ENCODE measurements at places on chromosomes 3 and 15.

GRCh38 chr3:72113564-72113963, 328.6 kb upstream of the PROK2 start:
- no peak for DNase-seq

- peak; percentile 36 for DNase-seq
Observed at GRCh38 chr15:42736793-42737528, at the start of gene CDAN1. Gene CDAN1, minus strand, starts transcription at chr15:42737128. Its CDS starts 26 bp downstream, at chr15:42737102.

GRCh38 chr3:39255503-39256325, 24.1 kb downstream of the CX3CR1 start:
- DNase-seq, result no peak

GRCh38 chr3:55174747-55175146, 246.9 kb upstream of the LRTM1 start:
- no peak for DNase-seq

DNA sequence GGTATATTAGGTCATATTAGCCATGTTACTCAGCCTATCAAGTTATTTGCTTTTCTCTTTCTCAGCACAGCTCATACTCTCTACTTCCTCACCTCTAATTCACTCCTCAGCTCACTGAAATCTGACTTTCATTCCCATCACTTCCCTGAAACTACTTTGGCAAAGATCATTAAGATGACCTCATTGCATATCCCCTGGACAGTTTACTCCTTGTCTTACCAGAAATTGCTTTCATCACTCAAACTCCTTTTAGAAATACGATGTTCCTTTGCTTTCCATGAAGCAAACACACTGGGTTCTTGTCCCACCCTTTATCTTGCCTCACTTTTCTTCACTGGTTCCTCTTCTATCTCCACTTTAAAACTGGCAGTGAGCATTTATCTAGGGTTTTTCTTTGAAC, 354.4 kb downstream of the TUSC7 start:
- peak; percentile 87 for DNase-seq

DNA sequence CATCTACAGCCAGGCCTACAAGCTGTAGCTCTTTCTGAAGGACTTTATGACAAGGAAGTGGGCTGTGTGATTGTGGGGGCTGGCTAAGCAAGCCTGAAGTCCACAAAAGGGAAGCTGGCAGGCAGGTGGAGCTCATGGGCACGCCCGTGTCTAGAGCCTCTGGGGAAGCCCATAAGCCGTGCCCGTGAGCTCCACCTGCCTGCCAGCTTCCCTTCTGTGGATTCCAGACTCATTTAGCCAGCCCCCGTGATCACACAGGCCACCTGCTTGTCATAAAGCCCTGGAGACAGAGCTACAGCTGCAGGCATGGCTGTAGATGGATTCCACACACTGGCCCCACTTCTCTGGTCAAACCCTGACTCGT, 15.2 kb downstream of the EFCC1 start:
- DNase-seq, result no peak

DNA sequence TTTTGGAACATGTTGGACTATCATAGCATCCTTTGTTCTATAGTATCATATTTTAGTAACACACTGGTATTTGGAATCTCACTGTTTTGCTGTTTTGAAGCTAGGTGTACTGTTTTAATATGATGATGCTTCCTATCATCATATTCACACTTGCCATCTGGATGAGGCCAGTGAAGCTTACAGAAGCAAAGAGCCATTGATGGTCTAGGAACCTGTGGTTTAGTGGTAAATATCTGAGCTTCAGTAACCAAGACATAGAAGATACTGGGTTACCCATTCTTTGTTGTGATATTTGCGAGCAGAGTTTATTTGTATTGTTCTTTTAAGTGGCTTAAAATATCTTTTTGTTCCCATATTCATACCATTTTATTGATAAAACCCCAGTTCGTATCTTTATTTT, 304.1 kb downstream of the SATB1 start:
- no peak for DNase-seq

DNA sequence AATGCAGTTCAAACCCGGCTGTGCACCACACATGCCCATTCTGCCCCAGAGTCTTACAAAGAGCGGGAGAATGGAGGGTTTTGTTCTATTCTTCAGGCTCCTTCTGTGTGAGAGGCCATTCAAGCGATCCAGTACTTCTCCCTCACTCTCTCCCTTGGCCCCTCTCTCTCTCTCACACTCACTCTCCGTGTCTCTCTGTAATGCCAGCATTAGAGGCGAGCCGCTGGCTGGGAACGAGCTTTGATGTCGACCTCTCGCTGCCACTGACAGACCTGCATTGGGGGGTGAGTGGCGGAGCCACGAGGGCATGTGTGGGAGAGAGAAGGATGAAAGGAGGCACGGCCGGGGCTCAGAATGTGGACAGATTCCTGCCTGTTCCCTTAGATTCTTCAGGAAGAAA, 231.7 kb upstream of the ARRDC4 start:
- DNase-seq, result no peak

GRCh38 chr3:128992926-128993460, 883 bp downstream of the CFAP92 start:
- DNase-seq, result no peak

DNA sequence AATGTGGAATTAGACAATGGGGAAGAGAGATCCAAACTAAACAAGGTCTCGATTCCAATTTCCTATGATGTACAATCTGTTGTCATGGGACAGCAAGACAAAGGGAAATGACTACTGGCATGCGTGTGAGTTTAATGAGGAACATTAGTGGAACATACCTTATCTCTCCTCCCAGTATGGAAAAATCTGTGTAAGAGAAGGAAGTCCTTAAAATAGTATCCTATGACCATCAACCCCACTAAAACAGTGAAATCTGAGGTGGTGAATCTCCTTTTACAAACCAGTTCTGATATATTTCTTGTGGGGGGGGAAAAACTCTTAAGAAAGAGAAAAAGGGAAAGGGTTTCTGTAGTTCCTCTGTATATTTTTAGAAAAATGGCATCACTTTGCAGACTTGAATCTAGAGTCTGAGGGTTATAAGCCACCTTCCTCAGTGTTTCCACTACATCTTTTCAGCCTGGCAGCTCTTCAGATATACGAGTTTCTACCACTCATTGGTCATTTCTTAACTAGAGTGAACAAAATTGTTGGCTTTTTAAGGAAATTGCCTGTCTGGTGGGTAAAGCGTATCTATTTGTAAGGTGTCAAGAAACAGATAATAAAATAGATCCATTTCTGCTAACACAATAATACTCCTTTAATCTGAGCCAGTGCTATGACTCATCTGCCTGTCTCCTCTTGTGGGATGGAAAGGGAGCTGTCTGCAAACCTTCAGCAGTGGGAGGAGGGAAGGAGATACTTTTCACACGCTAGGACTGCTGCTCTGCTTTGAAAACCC, 3.0 kb upstream of the TNFAIP8L3 start:
- no peak for DNase-seq

DNA sequence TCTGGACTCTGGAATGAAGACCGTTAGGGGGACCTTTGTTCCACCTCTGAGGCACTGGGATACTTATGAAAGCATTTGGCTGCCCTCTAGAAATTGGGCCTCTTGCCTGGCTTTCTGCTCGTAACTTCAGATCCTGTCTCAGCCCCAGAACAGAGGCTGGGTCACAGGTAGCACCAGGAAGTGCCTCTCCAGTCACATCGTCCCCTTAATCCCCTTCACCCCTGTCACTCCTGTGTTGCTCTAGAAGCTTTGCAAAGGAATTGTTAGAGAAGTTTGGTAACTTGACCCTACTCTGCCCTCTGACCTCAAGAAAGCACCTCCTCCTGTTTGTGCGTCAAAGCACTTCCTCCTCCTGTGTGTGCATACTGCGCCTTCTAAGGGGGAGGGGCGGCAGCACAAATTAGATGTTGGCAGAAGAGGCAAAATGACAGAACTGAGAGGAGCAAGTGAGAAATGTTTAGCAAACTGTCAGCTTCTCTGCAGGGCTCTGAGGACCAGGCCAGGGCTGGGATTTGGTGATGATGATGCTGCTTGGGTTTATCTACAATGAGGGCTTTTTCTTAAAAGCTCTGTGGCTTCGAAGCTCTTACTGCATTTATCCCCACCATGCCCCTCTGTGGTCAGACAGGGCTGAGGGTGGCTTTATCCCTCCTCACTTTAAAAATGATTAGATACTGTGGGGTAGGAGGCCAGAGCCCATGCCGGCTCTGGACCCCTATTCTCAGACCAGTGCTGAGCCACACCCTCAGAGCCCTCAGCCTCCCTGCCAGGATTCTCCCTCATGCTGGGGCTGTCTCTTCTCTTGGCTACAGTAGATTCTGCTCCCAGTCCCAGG, 76.2 kb downstream of the LARS2 start:
- no peak for DNase-seq

DNA sequence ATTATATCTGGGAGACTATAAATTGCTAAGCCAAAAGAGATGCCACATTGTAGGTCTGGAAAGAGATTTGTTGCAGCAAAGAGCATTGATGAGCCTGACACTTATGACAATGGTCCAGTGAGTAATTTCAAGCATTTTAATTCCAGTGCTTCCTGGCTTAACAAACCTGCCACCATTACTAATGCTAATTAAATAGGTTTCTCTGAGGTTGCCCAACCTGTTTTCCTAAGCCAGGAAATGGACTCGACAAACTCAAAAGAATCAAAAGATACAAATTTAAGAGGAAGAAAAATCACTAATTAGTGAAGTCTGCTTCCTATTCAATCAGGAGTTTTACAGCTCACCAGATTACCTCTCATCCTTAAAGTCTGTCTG, 36.7 kb upstream of the CTDSPL start:
- DNase-seq, result no peak

DNA sequence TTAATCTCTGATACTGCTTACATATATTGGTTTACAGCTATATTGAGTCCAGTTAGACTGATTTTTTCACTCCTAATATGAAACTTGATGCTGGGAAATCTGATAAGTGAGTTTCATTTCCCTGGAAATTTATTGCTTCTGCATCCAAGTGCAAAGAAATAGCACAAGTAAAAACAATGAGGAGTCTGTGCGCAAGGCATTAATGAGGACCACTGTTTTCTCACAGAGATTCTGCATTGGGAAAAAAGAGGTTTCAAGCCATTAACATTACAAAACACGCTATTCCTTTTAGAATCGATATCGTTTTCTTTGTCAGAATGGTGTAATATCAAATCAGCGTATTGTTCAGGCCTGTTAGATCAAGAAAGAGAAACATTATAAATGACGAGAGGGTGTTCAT, 723.3 kb upstream of the ARRDC4 start:
- no peak for DNase-seq

DNA sequence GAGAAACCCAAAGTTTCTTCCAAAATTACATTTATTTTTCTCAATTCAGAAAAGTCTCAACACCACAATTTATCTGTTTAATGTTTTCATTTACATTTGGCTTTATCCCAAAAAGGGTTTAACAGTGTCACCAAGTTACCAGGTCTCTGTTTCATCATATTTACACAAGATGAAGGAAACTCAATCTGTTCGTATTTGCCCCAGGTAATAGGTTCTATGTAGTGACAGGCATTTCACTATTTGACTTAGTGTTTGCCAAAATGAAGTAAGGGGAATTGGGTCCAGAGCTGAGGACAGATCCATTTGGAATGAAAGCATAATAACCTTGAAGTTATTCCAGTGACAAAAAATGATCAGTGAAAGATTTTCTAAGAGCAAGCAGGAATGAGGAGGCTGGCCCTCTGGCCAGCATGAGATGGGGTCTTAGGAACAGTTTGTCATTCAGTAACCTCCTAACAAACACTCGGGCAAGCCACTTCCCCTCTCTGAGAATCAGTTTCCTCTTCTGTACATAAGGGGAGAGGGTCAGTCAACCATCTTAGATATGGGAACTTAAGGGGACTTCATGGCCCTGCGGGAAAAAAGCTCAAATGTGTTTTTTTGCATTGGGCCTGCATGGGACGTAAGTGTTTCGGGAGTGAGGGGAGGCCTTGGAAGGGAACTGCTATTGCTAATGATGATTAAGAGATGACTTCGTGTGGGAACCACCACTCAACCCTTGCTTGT, 31.8 kb downstream of the UMPS start:
- DNase-seq, result no peak

- DNase-seq, result no peak
Observed at GRCh38 chr15:100190675-100191074, 151.1 kb downstream of the ADAMTS17 start.

DNA sequence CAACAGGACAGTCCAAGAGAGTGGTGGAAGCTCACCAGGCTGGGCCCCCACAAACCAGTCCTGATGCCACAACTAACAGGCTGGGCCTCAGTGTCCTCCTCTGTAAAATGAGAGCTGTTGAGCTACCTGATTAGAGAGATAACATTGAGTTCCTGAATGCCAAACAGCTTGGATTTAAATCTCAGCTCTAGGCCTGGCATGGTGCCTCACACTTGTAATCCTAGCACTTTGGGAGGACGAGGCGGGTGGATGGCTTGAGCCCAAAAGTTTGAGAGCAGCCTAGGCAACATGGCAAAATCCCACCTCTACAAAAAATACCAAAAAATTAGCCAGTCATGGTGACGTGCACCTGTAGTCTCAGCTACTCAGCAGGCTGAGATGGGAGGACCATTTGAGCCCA, 20.1 kb upstream of the TMCC1 start:
- DNase-seq, result no peak

GRCh38 chr3:72347819-72348319, 500.4 kb downstream of the SHQ1 start:
- DNase-seq, result no peak

DNA sequence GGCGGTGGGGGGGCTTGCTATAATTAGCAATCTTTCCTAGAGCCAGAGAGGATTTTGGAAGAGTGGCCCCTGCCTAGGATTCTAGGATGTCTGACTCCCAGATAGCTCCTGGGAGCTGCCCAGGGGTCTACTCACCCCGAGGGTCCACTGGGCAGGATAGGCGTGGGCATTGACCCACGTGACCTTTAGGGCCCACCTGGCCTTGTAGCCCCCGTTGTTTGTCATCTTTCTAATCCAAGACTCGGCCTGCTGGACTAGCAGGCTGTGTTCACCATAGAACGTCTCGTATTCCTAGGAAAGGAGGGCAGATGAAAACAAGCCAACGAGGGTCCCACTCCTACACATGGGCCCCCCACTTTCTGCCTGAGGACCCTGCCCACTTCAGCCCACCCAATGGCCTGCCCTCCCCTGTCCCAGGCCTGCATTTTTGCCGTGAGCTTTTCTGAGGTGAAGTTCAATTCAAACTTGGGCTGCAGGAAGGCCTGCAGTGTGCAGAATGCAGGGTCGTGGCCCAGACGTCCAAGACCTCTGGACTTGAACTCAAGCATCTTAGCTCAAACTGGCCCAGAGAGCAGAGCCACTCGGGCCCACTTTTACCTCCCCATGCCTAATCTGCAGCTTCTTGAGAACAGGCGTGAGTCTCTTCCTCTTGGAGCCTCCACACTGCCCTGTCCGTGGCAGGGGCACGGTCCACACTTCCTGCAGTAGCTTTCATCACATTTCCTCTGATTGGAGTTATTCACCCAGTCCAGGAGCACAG, 41.5 kb downstream of the MUC4 start:
- no peak for DNase-seq

- DNase-seq, result no peak
Observed at GRCh38 chr3:13292375-13292774, 127.7 kb downstream of the NUP210 start.

GRCh38 chr3:16290007-16290826, 25.2 kb downstream of the OXNAD1 start:
- peak; percentile 22 for DNase-seq

DNA sequence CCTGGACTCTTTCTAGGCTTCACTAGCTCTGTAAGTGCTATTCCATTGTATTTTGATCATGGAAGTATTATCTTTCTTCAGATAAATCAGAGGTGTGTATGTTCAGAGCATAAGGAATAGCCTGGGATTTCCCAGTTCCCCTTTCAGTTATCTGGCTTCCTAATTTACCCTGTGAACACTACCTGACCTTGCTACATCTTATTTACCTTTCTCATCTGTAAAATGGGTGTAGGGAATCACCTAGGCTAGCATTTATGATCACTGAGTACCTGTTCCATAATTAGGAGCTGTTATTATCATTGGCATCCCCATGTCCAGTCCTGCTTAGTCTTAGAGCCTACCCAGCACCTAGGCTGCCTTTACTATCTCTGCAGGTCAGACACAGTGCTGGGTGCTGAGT, 149.3 kb upstream of the NR2F2 start:
- DNase-seq, result no peak
